ENCODE measurements at places on chromosomes 16 and 17.

DNA sequence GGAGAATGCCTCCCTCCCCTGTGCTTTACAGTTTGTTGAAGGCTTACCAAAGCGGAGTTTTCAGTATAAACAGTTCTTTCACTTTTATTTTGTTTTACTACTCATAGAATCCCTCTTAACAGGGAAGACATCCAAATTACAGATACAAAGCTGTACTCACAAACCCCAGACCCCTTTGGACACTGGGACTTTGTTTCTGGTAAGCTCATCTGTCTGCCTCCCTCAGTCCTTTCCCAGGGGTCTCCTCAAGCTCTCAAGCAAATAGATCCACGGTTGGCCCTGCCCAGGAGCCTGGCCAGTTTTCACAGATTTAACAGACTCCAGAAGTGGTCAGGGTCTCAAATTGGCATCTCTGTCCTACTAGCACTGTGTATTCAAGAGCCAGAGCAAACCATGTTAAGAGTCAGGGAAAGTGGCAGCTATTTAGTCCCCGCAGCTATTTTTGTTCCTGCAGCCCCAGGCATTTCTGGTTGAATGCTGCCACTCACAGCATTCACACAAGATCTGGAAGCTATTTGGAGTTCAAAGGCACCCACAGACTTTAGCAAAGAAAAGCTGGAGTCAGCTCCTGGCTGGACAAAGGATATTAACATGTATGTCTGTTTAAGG, 54.2 kb downstream of the TMEM100 start:
- DNase-seq, result no peak

GRCh38 chr16:18800293-18800692, 1.1 kb downstream of the ARL6IP1 start:
- DNase-seq, result no peak

- DNase-seq, result no peak
Measured at GRCh38 chr17:80660527-80661198, 116.0 kb downstream of the RPTOR start.

DNA sequence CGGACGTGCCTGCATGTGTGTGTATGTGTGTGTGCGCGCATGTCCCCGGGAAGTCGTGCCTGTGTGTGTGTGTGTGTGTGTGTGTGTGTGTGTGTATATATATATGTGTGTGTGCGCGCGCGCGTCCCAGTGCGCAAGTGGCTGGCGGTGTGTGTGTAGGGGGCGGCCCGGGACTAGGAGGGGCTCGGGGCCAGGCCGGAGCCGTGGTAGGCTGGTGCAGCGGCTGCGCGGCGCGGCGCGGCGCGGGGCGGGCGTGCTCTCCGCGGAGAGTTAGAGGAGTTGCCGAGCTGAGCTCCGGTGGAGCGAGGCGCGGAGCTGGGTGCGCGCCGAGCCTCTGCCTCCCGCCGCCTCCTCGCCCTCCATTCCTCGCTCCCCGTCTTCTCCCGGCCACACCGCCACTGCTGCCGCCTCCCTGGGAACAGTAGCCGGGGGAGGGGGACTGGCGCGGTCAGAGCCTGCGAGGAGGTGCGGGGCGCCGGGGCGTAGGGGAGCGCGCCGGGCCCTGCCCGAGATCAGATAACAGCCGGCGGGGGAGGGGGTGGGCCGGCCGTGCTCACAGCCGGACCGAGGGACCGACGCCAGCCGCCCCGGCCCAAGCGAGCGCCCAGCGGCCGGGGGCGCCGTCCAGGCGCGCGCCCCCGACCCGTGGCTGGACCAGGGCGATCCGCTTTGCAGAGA, at the start of gene KCNJ12:
TSS of gene KCNJ12 (plus strand) at position 277 of the 678 bp plus-strand sequence. CDS start 38,986 bp downstream, outside the sequence.
- no peak for DNase-seq

DNA sequence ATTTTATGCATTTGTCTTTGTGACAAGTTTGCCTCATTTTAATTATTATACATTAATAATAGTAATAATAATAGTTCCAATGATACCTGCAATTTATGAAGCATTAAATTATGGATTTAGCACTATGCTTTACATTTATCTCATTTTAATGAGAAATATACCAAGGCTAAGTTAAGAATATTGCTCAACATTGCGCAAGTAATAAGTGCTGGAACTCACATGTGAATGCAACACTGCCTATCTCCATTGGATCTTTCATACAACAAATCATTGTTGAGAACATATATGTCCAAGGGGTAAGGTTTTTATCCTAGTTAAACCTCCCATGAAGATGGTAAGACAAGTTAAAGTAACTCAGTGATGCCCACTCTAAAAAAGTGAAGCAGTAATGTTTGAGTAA, 703.7 kb upstream of the SOX9 start:
- DNase-seq, result no peak

DNA sequence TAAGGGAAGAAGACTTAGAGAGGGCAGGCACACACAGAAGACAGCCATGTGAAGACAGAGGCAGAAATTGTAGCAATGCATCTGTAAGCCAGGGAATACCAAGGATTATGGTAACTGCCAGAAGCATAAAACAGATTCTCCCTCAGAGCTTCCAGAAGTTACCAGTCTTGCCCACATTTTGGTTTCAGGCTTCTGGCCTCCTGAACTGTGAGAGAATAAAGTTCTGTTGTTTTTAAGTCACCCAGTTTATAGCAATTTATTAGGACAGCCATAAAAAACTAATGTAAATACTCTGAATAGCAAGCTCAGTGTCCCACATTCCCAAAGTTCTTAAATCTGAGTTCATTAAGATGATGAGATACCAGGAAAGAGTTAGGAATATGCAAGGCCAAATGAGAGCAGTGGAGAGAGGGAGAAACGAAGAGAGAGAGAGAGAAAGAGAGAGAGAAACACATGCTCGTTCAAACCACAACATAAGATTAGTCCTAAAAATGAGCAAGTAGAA, 123.4 kb downstream of the HS3ST3A1 start:
- no peak for DNase-seq

DNA sequence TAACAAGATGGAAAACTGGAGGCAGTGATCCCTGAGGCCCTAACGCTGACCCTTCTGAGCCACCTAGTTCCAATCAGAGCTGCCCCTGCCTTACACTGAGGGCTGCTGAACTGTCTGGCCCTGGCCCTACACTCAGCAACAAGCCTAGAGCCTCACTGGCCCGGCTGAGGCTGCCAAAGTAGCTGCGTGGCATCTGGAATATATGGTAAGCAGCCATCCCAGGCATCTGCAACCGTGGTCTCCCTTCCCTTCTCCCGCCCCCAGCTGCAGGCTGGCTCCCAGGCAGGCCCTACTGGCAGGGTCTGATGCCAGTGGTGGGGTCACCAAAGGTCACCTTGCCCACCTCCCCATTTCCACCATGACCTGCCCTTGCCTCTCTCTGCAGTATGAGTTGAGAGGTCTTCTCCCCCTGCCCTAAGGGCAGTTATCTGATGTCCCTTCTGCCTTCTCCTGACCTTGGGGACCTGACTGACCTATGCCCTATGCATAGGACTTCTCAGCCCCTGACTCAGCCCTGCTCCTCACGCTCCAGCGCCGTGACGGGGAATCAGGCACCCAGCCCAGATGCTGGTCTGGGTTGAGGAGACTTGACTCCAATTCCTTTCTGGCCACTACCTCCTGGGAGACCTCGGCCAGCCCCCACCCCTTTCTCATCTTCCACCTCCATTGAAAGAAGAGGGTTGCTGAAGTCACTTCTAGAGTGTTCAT, 45.3 kb downstream of the CPNE2 start:
- no peak for DNase-seq

- DNase-seq, result no peak
Measured at GRCh38 chr17:30112794-30113193, 3.8 kb upstream of the NSRP1 start.

DNA sequence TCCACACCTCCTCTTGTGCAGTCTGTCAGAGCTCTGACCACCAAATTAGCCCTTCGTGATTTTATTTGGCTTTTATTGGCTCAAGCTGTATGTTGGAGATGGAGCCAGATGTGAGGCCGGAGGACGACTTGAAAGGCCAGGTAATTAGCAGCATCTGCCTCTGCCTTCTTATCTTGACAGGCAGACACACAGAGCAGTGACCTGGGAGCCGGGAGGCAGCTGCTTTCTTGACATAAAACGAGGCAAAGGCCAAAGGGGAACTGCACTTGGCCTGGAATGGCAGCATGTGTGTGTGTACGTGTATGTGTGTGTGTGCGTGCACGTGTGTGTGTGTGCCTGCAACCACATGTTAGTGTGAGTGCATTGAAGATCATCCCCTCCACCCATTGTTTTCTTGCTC, 56.9 kb upstream of the BRD7 start:
- no peak for DNase-seq

DNA sequence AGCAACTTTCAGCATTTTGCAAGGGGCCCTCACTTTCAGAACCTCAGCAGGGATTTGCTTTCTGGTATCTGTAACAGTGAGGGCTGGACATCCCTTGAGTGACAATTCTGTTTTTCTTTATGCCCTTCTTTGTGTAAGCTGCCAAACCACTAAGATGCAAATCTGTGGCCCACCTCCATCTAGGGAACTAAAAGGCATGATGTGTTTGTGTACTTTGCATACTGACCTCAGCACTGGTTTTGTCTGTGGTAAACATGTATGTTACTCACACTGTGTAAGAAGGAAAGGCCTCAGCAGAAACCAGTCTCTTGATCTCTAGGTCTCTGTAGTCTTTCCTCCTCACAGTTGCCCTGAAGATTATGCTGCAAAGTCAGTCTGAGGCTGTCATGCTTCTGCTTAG, 396.6 kb upstream of the DYNLRB2 start:
- DNase-seq, result no peak

DNA sequence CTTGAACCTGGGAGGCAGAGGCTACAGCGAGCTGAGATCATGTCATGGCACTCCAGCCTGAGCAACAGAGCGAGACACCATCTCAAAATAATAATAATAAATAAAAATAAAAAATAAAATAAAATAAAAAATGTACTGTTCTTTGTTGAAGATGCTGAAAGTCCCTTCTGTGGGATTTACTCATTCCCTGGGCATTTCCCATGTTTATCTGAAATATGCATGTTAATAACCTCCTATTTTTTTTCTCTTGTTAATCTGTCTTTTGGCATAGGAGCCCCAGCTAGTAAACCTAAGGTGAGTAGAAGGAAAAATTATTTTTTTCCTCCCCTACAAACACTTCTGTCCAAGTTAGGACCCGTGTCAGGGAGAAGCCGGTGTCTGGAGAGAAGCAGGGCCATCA, 34.4 kb downstream of the TMEM92 start:
- no peak for DNase-seq

- DNase-seq, result no peak
Measured at GRCh38 chr17:38463451-38463858, 35.2 kb downstream of the ARHGAP23 start.

- DNase-seq, result no peak
Measured at GRCh38 chr17:50708050-50709000, 611 bp upstream of the ANKRD40 start.

DNA sequence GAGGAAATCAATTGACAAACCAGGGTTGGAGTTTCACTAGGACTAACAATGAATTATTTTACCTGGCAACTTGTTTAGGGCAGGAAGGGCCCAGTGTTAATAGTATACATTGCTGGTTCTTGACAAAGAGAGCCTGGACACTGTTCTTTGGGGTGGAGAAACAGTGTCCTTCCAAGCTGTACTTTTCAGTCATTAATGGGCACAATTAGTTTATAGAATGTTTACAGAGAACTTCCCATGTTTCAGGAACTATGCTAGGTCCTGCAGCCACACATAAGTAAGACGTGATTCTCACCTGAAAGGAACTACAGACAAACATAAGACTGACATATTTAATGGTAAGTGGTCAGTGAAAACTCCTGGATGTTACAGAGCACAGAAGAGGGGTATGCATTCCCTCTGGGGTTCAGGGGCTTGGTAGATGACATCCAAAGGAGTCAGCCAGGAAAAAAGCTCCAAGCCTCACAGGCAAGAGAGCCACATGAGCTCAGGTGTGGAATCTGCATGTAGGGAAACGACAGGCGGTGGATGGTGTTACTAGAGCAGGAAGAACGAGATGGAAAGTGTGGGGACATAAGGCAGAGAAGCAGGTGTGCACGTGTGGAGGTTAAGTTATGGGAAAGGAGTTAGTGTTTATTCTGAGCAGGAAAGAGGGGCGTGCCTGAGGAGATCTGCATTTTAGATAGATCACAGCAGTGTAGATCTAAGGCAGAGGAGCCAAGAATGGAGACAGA, 3.8 kb upstream of the DYNLL2 start:
- no peak for DNase-seq

Data from CD4-positive, alpha-beta T cell (primary cell).